ENCODE measurements at places on chromosomes 4 and X.

DNA sequence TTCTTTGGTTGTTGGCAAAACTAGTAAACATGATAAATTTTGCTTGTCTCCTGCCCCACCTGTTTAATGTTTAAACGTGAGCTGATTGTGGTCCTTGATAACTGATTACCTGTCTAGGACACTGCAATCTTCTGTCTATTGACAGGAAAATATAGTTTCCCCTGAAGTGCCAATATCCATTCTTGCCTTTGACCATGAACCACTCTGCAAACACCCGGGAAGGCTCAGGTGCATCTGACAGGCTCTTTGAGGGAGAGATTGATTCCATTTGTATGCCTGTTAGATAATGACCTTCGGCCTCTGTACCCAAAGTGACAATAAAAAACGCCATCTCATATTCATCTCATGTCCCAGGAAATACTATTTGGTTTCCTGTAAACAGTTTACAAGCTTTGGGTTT lies 453.0 kb downstream of the CENPC start:
- no peak for DNase-seq

DNA sequence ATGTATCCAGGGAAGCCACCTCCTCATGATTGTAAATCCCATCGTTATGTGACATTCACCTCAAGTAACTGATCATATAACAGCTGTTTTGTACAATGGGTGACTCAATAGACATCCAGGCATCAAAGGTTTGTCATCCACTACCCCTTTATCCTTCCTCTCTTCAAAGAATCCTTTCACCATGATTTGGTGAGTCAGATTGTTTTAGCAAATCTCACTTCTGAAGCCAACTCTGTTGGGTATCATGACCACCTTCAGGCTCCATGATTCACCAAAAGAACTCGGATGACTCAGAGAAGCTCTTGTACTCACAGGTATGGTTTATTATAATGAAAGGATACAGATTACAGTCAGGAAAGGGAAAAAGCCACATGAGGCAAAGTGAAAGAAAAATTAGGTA lies 132.1 kb downstream of the PWWP3B start:
- DNase-seq = no peak

DNA sequence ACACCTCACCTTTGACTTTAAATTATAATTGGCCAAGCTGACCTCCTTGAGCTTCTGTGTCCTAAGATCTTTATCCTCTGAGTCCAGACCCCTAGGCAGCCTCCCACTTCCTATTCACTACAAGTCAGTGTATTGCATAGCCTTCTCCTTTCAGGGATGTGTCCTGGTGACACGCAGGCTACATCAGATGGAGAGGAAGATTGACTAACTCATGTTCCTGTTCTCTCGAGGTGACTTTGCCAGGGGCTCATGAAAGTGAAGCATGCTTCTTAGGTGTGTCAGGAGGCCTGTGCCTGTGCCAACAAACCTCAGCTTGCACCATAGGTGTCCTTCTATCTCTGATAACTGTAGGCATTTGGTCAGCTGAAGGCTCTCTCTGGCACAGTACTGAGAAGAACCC lies 195.7 kb upstream of the HS3ST1 start:
- DNase-seq = no peak

GRCh38 chrX:48971249-48972219 lies at the start of gene KCND1:
KCND1 (minus strand) TSS chrX:48971844; CDS start chrX:48970271, 1,573 bp downstream.
- DNase-seq = no peak

DNA sequence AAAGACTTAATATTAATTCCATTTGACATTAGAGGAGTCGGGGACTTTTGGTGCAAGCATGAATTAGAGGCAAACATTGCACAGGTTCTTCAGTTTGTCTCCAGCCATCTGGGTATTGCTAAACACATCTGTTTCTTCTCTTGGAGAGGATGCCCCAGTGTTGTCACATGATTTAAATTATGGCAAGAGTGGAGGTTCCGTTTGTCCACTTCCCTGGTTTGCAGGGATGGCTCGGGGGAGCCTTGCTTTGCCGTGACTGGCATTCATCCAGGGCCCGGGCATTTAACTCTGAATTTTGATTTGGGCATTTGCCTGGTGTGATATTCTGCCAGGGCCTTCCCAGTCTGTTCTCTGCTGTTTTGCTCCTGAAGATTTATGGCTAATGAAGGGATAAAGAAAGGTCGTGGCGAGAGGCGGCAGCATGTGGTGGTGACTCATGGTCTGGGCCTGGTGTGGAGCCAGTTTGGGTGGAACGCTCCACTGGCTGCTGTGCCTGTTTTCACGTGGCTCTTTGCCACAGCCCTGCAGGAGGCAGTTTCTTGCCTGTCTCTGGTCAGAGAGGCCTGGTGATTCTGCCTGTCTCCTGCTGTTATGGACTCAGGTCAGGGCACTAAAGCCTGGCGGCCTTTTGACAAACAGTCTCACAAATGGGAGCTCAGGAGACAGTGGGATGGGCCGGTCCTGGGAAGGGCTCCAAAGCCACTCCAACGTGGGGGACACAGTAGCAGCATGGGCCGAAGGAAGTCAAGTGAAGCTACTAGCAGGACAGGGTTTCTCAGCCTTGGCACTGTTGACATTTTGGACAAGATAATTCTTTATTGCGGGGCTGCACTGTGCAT lies 99.4 kb upstream of the PGRMC2 start:
- DNase-seq = peak; percentile 79

All from hindlimb muscle (tissue), 1 donor.